Adrenal gland (tissue), 19 donors: ENCODE measurements at places on chromosomes 6 and 20. TPM values are rescaled to one million over a fixed set of nuclear protein-coding genes. Genes with fewer than 3 reads are reported as not detected.

GRCh38 chr6:29916741-29917140, 25.6 kb upstream of the HLA-A start:
- no peak overlapping the region for H3K27ac ChIP-seq
- H3K4me1 ChIP-seq, result no peaks in the 10 kb centered on the region
- DNase-seq, result no peak
- H3K27me3 ChIP-seq, result no peaks in the 10 kb centered on the region

The PIGT gene
- total RNA-seq, result 100 TPM

The NFATC2 gene
- 7.7 TPM for total RNA-seq

GRCh38 chr6:154304191-154304590, 52.4 kb downstream of the IPCEF1 start:
- no peak overlapping the region for H3K27ac ChIP-seq
- peaks cover 22% of the 10 kb centered on the region for H3K4me1 ChIP-seq
- no peaks in the 10 kb centered on the region for H3K27me3 ChIP-seq
- no peak for DNase-seq
- no peak overlapping the region for H3K4me3 ChIP-seq

- H3K27me3 ChIP-seq, result no peaks in the 10 kb centered on the region
- peaks cover 34% of the 10 kb centered on the region for H3K4me1 ChIP-seq
- H3K36me3 ChIP-seq, result no peaks in the 10 kb centered on the region
- DNase-seq, result no peak
- H3K27ac ChIP-seq, result no peak overlapping the region
- H3K4me3 ChIP-seq, result no peak overlapping the region
Observed at GRCh38 chr6:155454471-155454870, 1.2 kb downstream of the NOX3 start.

- H3K4me1 ChIP-seq, result peaks cover 9% of the 10 kb centered on the region
- no peak overlapping the region for H3K4me3 ChIP-seq
- H3K27me3 ChIP-seq, result no peaks in the 10 kb centered on the region
- no peak overlapping the region for H3K27ac ChIP-seq
- no peaks in the 10 kb centered on the region for H3K36me3 ChIP-seq
Observed at GRCh38 chr6:157644043-157644810, 178.8 kb upstream of the SNX9 start.

- H3K36me3 ChIP-seq, result no peaks in the 10 kb centered on the region
- H3K27ac ChIP-seq, result no peak overlapping the region
- no peak for DNase-seq
- no peaks in the 10 kb centered on the region for H3K27me3 ChIP-seq
Observed at GRCh38 chr6:85008296-85009009, 244.1 kb upstream of the TBX18 start.

GRCh38 chr6:111339294-111339693, 143.7 kb downstream of the REV3L start:
- H3K36me3 ChIP-seq, result peaks cover 7% of the 10 kb centered on the region
- no peak for DNase-seq
- no peak overlapping the region for H3K27ac ChIP-seq
- H3K4me3 ChIP-seq, result no peak overlapping the region
- H3K27me3 ChIP-seq, result no peaks in the 10 kb centered on the region
- H3K4me1 ChIP-seq, result no peaks in the 10 kb centered on the region

- DNase-seq, result no peak
- no peaks in the 10 kb centered on the region for H3K27me3 ChIP-seq
- no peaks in the 10 kb centered on the region for H3K4me1 ChIP-seq
- no peak overlapping the region for H3K27ac ChIP-seq
- H3K36me3 ChIP-seq, result no peaks in the 10 kb centered on the region
Observed at GRCh38 chr6:161368514-161368913, 94.7 kb upstream of the AGPAT4 start.

- peak within 1 kb of the TSS; percentile 32 for H3K4me3 ChIP-seq
- H3K27me3 ChIP-seq, result no peaks in the 10 kb centered on the region
- H3K36me3 ChIP-seq, result no peaks in the 10 kb centered on the region
- H3K4me1 ChIP-seq, result no peaks in the 10 kb centered on the region
- no peak for DNase-seq
Observed at GRCh38 chr6:116511424-116512110, at the start of gene CALHM5. TSS of gene CALHM5 (plus strand) at chr6:116511639. CDS start at chr6:116511697, 58 bp downstream.

The TTK gene
- 10.6 TPM for total RNA-seq

The TRIM40 gene
- not detected for total RNA-seq

The KCNG1 gene
- not detected for total RNA-seq

DNA sequence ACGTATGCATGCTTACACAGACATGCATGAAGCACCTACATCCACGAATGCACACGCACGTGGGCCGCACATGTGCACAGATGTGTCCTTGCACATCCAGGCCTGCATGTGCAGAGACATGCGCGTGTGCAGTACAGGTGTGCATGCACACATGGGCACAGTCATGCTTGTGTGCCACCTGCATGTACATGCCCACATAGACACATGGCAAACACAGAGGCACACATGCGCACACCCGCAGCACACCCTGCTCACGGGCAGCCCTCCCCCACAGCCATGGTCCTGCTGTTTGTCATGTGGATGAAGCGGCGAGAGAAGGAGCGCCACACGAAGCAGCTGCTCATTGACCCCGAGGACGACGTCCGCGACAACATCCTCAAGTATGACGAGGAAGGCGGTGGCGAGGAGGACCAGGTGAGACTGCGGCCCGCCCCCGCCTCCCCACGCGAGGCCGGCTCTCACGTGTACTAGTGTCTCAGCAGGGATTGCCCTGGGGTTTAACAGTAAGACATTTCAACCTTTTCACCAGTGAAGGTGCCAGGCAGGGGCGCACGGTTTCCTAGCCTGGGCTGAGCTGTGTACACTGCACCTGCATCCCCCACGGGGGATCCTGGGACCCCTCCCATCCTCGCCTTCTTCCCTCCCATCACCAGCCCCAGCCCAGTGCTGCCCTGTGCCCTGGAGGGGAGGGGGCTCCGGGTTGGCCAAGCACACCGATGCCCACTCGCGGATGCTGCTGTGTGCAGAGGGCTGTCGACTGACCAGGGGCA, 132.8 kb downstream of the TAF4 start:
- no peaks in the 10 kb centered on the region for H3K4me1 ChIP-seq
- no peak overlapping the region for H3K27ac ChIP-seq
- no peak for DNase-seq
- H3K36me3 ChIP-seq, result no peaks in the 10 kb centered on the region

DNA sequence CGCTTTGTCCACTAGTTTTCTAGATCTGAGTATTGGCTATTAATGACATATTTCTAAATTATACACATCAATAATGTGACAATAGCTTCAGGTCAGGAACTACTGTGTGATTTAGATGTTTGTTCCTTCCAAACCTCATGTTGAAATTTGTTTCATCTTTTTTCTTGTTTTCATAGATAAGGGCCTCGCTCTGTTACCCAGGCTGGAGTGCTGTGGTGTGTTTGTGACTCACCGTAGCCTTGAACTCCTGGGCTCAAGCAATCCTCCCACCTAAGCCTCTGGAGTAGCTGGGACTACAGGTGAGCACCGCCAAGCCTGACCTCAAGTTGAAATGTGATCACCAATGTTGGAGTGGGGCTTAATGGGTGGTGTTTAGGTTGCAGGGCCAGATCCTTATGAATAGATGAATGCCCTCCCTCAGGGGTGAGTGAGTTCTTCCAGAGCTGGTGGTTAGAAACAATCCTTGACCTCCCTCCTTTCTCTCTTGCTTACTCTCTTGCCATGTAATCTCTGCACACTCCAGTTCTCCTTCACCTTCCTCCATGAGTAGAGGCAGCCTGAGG, 5.9 kb upstream of the NQO2 start:
- H3K4me3 ChIP-seq, result no peak overlapping the region
- H3K27me3 ChIP-seq, result no peaks in the 10 kb centered on the region
- H3K4me1 ChIP-seq, result peaks cover 18% of the 10 kb centered on the region
- peak overlapping the region; percentile 47 for H3K27ac ChIP-seq

DNA sequence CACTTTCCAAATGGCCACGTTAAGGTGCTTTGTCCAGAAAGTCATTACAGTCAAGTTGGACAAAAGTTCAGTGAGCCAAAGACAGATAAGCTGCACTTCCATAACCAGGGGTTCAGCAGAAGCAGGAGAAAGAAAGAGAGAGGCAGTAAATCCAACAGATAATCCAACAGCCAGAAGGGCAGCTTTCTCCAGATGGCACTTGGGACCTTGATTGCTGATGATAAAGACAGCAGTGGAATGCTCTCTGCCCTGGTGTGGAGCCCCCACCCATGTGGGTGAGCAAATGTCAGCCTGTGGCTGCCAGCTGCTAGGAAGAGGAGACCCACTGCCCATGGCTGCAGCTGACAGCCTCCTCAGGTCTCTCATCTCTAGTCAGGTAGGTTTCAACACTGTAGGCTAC, 18.7 kb upstream of the NRSN1 start:
- DNase-seq, result no peak
- no peak overlapping the region for H3K27ac ChIP-seq
- no peaks in the 10 kb centered on the region for H3K36me3 ChIP-seq
- no peaks in the 10 kb centered on the region for H3K27me3 ChIP-seq
- no peak overlapping the region for H3K4me3 ChIP-seq
- H3K4me1 ChIP-seq, result no peaks in the 10 kb centered on the region

DNA sequence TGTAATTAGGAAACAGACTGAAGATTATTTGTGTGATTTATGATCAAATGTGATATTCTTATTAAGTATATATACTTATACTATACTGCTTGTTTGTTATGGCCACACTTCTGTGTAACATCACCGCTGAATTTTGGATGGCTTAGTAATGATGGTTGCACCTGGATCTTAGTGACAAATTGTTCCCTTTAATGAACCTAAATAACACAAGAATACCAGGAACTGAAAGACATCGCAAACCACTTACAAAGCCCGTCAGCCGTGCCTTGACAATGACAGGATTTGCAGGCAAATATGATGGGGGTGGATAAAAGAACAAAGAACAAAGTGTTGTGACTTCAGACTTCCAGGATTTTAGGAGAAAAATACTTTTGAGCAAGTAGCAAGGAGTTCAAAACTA, 67.1 kb downstream of the LAMP5 start:
- no peak overlapping the region for H3K27ac ChIP-seq
- no peak for DNase-seq
- no peak overlapping the region for H3K4me3 ChIP-seq
- H3K27me3 ChIP-seq, result no peaks in the 10 kb centered on the region

- H3K27ac ChIP-seq, result no peak overlapping the region
- no peaks in the 10 kb centered on the region for H3K27me3 ChIP-seq
- no peaks in the 10 kb centered on the region for H3K36me3 ChIP-seq
- H3K4me3 ChIP-seq, result no peak overlapping the region
- no peaks in the 10 kb centered on the region for H3K4me1 ChIP-seq
- DNase-seq, result no peak
Observed at GRCh38 chr20:51061418-51062045, 38.6 kb upstream of the KCNG1 start.

DNA sequence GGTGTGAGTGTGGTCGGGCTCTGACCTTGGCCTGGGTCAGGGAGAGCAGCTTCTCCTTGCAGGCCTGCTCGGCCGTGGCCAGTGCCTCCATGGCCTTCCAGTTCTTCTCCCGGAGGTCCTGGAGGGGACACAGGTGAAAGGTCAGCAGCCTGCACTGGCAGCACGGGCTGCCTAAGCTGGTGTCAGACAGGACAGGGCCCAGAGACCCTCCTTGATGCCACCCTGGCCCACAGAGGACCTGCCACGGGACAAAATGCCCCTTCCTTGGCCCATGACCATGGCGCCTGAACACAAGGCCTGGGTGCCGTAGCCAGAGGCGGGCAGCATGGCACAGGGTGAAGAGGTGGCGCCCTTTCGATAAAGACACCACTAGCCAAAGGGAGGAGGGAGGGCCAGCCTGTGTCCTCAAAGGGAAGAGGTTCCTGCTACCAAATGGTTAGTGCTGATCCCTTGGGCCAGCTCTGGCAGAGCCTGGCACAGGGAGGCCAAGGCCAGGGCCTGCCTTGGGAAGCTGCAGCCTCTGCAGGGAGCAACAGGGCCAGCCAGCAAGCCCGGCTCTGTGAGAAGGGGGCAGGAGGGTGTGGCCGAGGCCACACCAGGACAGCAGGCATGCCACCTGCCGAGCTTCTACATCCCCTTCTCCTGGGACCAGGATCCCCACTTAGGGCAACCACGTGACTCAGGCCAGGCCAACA, 54.8 kb downstream of the DSTN start:
- H3K36me3 ChIP-seq, result no peaks in the 10 kb centered on the region
- no peaks in the 10 kb centered on the region for H3K4me1 ChIP-seq
- peak; percentile 16 for DNase-seq
- no peaks in the 10 kb centered on the region for H3K27me3 ChIP-seq
- H3K4me3 ChIP-seq, result no peak overlapping the region

DNA sequence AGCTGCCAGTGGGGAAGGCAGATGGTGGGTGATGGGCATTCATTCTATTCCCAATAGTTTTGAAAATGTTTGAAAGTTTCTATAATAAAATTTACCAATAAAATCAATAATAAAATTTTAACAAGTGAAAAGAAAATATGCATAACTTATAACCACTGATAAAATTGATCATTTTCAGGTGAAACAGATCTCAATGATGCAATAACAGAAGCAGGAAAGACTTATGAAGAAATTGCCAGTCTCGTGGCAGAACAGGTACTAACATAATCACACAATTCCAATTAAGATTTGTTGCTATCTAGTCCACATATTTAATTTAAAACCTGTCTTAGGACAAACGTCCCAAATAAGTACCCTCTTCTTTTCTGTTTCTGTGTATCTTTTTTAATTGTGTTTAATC, 45.9 kb upstream of the SYNJ2 start:
- H3K36me3 ChIP-seq, result peaks cover 80% of the 10 kb centered on the region
- no peak overlapping the region for H3K4me3 ChIP-seq
- no peaks in the 10 kb centered on the region for H3K27me3 ChIP-seq

DNA sequence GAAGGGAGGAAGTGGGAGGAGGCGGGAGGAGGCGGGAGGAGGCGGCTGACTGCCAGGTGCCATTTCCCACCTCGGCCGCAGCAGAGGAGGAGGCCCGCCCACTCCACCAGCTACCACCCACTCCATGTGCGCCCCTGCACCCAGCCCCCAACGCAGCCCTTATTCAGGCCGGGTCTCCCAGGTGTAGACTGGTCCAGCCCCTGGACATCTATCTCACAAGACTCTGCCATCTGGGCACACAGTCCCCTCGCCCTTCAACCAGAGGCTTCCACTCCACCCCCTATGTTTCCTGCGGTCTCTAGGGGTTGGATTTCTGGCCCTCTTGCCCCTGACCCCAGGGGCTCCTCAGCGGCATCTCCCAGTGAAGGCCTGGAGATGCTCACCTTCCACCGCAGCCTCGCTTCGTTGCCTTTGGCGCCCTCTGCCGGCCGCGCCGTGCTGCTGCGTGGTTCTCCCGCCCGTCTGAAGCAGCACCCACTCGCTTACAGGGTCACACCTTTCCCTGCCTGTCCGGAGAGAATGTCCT, 32.6 kb upstream of the FAM83D start:
- no peaks in the 10 kb centered on the region for H3K4me1 ChIP-seq
- no peak overlapping the region for H3K4me3 ChIP-seq
- H3K27ac ChIP-seq, result no peak overlapping the region
- no peaks in the 10 kb centered on the region for H3K27me3 ChIP-seq
- H3K36me3 ChIP-seq, result no peaks in the 10 kb centered on the region

The PLTP gene
- 651 TPM for total RNA-seq

GRCh38 chr20:56702931-56703840, 74.1 kb downstream of the TFAP2C start:
- H3K27me3 ChIP-seq, result no peaks in the 10 kb centered on the region
- H3K4me1 ChIP-seq, result no peaks in the 10 kb centered on the region
- no peak overlapping the region for H3K4me3 ChIP-seq
- DNase-seq, result no peak
